ENCODE measurements at places on chromosomes 12 and 14.
A peak's percentile ranks its signal among the peaks of the same experiment; 100 is the strongest.

- no peak for DNase-seq
Observed at GRCh38 chr14:69363964-69364363, 34.1 kb downstream of the ERH start.

DNA sequence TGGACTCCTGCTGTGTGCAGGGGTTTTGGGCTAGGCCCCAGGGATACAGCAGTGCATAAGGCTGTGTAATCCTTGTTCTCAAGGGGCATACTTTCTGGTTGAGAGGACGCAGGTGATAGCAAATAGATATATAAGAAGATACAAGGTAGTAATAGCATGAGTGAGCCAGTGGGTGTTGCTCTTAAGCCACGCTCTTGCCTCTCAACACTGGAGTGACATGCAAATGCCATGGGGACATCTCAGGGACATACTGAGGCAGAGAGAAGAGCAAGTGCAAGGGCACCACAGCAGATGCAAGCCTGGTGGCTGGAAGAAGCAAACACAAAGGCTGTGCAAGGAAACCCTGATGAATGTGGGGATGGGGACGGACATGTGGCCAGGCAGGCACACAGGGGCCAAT lies 223.3 kb downstream of the CHST11 start:
- peak; percentile 41 for DNase-seq

DNA sequence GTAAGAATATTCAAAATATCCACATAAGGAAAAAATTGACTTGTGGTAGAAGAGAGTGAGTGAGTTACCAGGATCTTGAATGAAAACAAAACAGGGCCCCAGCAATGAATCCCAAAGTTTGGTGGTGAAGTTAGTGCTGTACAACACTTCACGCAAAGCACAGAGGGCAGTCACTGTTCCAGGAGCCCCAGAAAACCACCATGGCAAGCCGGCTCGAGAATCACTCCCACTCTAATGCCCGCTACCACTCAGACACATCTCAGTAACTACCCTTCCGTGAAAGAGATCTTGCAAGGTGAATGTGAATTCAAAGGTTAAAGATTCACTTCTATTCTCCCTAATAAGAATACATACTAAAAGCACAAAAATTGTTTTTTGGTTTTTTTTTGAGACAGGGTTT lies 30.1 kb downstream of the CLIP1 start:
- no peak for DNase-seq

DNA sequence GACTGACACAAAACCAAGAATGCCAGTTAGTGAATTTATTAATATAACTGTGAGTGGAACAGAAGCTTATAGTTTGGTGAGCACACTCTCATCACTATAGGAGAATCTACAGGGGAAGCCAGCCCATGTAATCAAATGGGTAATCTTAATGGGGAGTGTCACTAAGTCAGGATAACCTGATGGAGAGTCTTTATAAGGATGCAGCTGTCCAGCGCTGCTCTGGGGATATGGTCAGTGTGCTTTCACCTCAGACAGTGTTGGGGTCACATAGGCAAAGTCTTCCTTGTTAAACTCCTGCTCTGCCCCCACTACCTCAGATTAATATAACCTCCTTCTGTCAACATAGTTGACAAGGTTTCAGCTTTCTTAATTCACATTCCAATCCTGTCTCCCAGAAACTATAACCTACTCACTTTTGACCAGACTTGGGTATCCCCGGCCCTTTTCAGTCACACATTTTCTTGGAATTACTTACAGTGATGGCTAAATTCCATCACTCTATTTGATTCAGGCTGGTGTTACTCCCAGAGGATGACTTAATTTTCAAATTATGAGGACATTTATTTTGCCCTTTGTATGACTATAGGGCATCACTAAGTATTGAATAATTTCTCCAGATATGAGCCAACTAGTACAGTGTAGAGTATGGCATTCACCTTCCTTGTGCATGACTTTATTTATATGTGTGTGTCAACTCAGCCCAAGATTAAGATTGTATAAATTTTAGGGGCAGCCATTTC lies 13.2 kb downstream of the STK38L start:
- DNase-seq = no peak

- no peak for DNase-seq
Observed at GRCh38 chr12:725076-725475, 27.3 kb upstream of the WNK1 start.

DNA sequence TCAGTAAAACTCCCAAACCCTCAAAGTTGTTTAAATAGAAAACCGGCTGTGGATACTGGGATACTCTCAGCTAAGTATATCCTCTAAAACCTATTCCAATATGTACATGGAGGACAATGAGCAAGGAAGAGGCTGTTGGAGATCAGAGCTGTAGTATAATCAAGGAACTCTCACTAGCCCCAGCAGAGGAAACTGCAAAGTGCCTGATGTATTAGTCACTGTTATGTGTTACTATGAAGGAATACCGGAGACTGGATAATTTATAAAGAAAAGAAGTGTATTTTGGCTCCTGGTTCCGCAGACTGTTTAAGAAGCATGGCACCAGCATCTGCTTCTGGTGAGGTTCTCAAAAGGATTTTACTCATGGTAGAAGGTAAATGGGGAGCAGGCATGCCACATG lies 65.6 kb upstream of the RPL10L start:
- no peak for DNase-seq

DNA sequence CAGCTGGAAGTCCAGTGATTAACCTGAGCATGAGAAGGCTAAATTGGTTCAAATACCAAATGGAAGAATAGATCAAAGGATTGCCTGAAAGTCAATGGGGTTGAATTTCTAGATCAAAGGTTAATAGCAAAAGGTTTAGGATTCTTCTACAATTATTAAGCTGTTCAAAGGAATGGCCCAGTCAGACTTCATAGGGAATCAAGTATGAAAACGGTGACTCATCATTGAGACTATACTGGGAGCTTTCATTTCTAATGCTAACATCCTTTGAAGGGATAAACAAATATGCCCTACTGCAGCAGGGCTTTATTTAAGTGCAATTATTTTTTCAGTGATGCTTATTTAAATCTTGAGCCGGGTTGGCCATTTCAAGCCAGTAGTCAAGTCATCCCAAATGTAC lies 152.8 kb downstream of the RIMBP2 start:
- no peak for DNase-seq

- DNase-seq = no peak
Observed at GRCh38 chr14:100674428-100674827, 52.3 kb upstream of the DLK1 start.

DNA sequence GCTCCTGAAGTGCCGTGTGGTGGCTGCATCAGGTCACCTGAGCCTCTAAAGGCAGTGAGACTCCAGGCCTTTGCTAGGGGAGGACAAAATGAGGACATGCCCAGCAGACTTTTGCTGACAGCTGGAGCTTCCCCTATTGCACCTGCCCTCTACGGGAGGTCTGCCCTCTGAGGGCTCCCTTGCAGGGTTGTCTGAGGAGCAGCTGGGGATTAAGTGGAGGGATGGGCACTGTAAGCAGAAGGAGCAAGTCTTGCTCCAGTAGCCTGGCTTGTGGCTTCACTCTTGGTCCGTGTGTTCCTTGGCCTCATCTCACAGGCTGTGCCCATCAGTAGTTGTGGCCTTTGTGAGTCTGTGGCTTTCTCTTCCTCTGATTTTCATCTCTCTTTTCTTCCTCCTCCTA lies 66.9 kb upstream of the NRXN3 start:
- no peak for DNase-seq

Measured in GM13977 (cell line).